ENCODE measurements at places on chromosomes 5 and 9.

DNA sequence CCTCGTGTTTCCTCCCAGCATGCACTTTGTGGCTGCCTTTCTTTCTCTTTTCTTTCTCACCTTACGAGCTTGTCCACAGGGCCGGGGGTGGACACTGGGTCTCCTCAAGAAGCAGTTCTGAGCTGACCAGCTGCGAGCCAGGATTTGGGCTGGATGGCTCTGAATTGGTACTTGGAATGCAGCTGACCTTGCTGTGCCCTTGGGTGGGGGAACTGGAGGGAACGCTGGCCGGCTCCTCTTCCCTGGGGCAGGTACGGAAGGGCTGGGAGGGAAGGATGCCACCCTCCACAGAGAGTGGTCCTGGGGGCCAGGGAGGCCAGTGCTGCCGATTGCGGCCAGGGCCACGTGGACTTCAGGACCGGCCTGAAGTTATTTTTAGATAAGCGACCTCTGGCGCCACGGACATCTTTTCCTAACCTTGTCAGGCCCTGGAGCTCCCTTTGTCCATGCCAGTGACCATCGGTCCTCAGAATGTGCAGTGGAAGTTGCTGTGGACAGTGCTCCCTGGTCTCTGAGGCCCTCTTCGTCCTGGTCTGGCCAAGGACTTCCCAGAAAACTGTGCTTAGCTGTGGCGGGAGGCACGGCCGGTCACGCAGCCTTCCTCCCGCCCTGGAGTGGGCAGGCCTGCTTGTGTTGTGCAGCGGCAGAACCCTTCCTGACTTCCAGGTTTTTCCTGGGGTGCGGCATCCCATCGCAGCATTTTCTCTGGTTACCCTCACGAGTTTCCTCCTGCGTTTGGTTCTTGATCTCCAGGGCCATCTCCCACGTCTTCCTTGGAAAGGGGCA is 13.5 kb upstream of the AHRR start:
- peak; percentile 4 for DNase-seq

- no peak for DNase-seq
Measured at GRCh38 chr9:87677776-87678587, 47.9 kb upstream of the CTSL start.

DNA sequence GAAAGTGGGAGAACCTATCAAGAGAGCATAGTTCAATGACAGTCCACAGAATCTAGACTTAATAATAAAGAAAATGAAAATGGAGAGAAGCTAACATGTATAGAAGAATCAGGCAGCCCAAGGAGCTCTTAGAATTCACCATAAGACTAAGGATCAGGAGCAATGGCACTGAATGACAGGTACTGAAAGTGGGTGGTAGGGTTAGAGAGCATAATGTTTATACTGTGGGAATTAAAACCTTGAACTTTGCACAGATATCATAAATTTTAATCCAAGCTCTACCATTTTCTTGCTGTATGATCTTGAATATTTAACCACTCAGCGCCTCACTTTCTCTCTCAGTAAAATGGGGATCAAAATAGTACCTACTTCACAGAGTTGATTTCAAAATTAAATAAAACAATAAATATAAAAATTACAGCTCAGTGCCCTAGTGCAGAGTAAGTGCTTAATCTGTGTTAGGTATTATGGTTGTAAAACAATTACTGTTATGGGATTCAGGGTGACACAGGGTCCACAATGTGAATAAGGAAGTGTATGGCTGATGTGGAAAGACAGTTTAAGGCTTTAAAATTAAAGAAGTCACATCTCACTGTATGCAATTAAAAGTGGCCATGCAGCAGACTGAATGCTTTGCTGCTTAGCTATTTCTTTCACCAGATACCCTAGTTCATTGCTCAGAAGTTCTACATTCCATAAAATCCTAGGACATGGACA is 319.8 kb downstream of the HINT1 start:
- no peak for DNase-seq

DNA sequence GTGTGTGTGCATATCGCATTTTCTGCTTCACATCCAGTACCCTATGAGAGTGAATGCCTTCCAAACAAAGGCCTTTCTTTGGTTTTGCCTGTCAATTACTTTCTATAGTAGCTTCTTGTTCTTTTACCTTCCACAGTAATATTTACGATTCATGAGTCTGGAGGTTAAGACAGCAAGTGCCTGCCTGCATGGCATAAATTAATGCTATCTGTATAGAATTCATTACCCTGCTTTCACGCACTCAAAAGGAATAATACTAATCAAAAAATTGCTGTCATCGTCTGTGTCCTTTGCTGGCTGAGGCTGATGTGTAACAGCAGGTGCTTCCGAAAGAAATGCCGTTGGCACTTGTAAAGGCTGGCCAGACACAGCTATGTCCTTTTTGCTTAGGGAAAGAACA is 1304.4 kb upstream of the CDH6 start:
- no peak for DNase-seq

GRCh38 chr5:32072054-32072453 is 102.1 kb downstream of the GOLPH3 start:
- no peak for DNase-seq

DNA sequence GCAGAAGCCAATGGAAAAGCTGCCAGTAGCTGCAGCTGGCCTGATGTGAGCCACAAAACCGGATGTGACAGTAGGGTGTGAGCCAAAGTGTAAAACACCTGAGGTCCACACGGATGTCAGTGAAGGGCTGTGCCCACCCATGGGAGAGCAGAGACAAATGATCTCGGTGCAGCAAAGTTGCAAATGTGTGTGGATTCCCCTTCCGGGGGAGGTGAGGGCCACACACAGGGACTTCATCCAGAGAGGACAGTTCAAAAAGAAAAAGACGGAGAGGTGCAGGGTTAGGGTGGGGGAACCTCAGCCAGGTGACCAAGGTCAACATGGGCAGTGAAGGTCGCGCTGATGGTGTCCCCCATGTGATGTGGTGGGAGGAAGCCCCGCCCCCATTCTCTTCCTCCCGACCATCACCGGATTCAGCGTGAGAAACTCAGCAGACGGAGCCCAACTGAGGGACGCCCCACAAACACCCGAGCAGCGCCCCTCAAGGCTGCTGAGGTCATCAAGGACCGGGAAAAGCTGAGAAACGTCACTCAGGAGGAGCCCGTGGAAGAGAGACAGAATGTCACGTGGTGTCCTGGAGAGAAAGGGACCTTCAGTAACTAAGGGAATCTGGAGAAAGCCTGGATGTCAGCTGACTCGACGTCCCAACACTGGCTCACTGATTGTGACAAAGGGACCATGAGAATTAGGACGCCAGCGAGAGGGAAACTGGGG is 11.4 kb upstream of the PTGDS start:
- peak; percentile 72 for DNase-seq

GRCh38 chr9:89969156-89969675 is 364.4 kb downstream of the GADD45G start:
- DNase-seq: no peak

DNA sequence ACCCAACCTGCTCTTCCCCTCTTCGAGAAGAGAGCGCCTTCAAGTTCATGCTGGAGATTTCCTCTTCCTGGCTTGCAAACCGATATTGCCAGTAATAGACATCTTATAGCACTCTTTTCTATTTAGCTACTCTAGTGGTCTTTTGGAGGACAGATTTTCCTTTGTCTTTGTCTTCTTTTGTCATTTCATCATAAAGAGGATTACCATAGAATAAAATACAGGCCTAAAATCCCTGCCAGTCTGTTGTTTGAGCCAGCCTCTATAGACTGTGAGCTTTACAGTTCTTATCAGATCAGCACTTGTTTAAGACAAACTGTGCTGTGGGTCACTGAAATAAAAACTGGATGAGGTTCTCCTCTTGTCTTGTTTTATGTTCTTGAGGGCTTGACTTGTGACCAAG is 802.8 kb downstream of the NR2F1-AS1 start:
- no peak for DNase-seq

GRCh38 chr9:35906923-35907699 is 1.1 kb downstream of the HRCT1 start:
- DNase-seq: no peak

DNA sequence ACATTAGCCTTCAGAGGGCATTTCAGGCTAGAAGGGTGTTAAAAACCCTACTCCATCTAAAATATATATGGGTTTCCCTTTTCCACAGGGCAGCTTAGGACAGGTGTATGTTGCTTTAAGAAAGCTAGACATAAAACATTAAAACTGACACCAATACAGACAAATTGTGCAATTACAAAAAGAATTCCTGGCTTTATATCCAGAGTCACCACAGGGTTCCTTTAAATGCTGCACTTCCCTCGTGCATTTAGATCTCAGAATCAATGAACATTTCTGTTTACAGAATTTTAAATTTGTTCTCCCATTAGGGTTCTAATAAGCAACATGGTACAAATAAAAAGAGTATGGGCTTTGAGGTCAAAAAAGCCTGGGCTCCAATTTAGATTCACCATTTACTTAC is 170.2 kb downstream of the MAPKAP1 start:
- no peak for DNase-seq

DNA sequence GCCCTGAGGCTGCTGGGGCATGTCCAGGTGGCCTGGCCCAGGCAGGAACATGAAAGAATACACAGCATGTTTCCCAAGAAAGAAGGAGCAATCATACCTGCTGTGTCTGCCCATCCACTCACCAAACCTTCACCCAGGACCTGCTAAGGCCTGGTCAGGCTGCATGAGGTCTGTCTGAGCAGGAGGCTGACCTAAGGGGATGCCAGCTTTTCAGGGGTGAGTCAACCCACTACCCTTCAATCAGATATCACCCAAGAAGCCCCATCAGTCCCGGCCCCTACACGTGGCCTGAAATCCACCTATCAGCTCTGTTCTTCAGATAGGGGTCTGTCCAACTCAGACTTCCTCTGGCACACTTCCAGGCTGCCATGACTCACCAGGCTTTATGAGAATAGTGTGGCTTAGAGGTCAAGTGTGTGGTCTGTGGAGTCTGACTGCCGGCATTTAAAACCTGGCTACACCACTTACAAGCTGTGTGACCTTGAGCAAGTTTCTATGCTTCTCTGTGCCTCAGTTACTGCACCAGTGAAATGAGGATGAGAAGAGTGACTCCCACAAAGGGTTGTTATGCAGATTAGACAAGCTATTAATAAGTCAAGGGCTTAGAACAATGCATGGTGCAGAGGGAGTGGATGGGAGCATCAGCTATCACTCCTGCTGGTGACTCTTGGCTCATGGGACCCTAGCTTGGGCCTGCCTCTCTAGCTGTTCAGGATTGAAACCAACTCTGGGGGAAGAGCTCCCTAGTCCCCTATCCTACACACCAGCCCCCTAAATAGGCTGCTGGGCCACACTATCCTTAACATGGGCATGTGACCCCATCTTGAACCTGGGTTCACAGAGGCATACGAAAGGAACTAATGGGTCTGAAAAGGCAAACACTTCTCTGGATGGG is 130.3 kb downstream of the PAX5 start:
- no peak for DNase-seq

- no peak for DNase-seq
Measured at GRCh38 chr9:105405514-105406131, 42.2 kb upstream of the FSD1L start.

DNA sequence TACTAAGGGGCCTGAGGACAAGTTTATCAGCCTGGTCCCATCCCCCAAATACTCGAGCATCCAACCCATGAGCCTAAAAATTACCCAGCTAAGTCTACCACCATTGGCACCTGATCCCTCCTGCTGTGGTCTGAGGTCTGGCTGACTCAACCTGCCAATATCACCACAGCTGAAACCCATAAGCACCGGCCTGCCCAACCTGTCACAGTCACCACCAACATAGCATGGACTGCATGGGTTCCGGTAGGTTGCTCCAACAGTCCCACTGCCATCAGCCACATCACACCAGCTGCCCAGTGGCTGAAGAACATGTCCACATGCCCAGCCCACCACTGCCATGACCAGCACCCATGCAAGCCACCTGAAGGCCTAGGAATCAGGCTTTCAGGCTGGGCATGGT is 495.0 kb downstream of the PRELID2 start:
- no peak for DNase-seq

DNA sequence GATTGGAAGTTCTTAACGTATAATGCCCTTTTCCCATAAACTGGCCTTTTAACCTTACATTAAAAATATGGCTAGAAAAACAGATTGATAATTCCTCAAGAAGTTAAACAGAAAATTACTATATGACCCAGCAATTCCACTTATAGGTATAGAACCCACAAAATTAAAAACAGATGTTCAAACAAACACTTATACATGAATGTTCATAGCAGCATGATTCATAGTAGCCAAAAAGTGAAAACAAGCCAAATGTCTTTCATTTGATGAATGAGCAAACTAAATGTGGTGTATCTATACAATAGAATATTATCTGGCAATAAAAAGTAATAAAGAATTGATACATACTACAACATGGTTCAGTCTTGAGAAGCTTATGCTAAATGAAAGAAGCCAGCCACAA is 35.5 kb downstream of the POU5F2 start:
- DNase-seq: no peak

DNA sequence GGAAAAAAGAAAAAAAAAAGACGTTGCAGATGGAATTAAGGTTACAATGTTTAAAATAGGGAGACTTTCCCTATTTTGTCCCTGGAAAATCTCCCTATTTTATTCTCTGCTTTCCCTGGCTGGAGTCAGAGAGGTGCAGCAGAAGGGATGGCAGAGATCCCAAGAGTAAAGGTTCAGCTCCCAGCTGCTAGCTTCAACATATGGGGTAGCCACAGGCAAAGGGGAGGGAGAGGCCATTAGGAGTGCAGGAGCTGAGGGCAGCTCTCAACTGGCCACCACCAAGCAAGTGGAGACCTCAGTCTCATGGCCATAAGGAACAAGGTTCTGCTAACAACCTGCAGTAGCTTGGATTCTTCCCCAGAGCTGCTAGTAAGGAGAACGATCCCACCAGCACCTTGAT is 367.0 kb upstream of the DAP start:
- no peak for DNase-seq

DNA sequence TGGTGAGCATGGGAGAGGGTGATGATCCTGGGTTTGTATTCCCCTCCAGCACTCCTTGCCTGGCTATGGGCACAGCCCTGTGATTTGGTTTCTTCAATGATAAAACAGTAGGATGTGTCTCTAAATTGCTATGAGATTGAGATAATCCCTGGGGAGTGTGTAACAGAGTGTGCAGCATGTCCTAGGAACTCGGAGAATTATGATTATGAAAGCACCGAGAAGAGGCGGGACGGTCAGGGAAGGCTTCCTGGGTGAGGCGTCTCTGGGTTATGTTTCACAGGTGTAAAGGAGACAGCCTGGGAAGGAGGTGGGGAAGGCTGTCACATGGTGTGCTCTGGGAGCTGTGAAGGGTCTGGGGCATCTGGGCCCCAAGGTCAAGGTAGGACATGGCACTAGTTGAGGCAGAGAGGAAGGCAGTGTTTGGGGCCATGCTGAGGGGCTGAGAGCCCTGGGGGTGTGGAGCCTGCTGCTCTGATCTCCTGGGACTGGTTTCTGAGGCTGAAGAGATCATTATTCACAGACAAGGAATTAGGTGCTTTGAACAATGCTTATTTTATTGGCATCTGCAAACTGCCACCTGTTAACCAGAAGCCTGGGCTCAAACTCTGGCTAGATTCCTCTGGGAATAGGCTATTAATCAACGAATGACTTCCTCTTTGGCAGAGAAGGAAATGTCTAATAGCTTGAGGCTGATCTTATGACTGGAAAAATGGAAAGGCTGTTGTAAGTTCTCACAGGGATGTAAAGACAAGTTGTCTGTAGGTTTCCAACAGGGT is 73.8 kb upstream of the IL12B start:
- DNase-seq: no peak

- DNase-seq: peak; percentile 24
Measured at GRCh38 chr5:172235827-172236736, 42.1 kb downstream of the EFCAB9 start.
